GM12892 (cell line): ENCODE measurements at places on chromosomes 2 and 18.

- DNase-seq, result no peak
These were observed 218.5 kb downstream of the LDLRAD4 start for GRCh38 chr18:13437034-13437433.

GRCh38 chr2:50922506-50922905 is 109.4 kb downstream of the NRXN1 start:
- no peak for DNase-seq

DNA sequence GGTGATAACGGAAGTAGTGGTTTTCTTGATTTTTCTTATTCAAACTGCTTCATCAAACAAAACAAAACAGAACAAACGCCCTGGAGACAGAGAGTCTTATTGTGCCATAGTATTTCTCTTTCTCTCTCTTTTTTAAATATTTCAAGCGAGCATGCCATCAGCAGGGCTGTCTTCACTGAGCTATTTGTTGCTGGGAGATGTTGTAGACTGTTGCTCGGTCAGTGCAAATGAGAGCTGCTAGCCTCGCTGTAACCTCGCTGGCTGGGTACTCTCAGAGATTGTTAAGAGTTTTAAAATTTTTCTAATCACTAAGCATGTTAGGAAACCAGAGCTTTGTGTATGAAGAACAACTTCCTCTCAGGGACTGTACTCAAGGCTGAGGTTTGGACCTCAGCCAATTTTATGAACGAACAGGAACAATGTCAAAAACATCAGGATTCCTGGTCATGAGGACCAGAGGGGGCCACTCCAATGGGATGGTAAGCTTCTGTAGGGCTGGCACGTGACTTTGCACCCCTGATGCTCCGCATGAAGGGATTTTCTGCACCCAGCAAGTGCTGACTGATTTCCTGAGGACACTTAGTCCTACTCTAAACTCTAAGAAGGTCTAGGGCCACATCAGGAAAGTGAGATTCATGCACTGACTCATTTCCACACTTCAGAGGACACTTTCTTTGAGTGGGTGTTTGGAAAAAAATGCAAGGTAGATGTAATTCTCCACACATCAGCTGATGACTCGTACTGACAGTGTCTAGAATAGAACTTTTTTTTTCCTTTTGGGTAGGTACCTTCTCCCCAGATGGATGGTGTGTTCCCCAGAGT is 59.8 kb upstream of the IL1R1 start:
- no peak for DNase-seq

GRCh38 chr2:62200291-62200841 is 4.5 kb downstream of the B3GNT2 start:
- DNase-seq, result no peak

GRCh38 chr2:174072069-174072468 is 106.9 kb upstream of the SP3 start:
- no peak for DNase-seq

DNA sequence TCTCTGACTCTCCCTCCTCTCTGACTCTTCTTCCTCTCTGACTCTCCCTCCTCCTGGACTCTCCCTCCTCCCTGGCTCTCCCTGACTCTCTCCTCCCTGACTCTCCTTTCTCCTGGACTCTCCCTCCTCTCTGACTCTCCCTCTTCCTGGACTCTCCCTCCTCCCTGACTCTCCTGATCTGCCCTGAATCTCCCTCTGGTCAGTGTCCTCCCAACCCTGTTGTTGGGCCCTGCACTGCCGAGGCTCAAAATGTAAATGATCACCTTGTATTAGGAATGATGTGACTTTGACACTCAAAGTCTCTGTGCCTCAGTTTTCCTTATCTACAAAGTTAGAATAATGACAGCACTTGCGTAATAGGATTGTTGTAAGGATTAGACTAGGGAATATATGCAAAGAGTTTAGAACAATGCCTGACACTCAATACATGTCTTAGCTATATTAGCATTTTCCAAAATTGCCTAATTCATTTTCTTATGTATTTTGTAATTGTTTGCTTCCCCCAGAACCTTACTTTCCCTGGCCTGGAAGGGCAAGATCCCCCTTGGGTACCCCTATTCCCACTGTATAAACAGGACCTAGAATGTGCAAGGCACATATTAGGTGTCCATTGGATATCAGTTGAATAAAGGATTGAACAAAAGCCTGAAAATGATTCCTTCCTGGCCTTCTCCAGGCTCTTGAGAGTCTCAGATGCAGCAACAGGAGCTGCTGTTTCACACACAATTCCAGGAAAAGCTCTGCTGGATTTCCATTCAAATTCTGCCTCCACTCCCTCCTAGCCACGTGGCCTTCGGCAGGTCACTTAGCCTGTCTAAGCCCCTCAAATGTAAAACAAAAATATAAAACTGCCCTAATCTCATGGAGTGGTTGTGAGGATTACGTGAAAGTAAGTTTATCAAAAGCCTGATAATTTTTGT is 170.1 kb downstream of the INHBB start:
- DNase-seq, result no peak

GRCh38 chr2:218558986-218559385 is 9.2 kb downstream of the USP37 start:
- no peak for DNase-seq

- DNase-seq, result no peak
These were observed 274.7 kb downstream of the RNF144A start for GRCh38 chr2:7191932-7192331.

- DNase-seq, result no peak
These were observed 6.5 kb downstream of the TMEM163 start for GRCh38 chr2:134712299-134712698.

- no peak for DNase-seq
These were observed 9.6 kb upstream of the ZAP70 start for GRCh38 chr2:97703741-97704140.

GRCh38 chr2:143939626-143940330 is 580.1 kb downstream of the ZEB2 start:
- DNase-seq, result no peak
